ENCODE measurements at places on chromosomes 2 and 18.

DNA sequence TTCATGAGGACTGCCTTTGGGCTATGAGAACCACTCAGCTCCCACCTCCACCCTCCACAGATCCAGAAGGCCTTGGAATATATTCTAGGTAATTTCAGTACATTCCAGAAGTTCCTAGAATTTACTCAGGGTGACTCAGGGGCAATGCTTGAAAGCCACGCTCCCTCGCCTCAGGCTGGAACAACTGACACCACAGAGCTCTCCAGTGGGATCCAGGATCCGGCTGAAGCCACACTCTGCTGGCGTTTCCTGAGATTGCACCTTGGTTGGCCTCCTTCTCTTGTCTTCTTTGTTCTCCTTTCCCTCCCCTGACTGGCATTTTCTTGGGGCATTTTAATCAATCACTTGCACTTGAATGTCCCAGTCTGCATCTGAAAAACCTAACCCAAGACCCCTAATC is 92.6 kb upstream of the KCNE4 start:
- DNase-seq = no peak

- DNase-seq = no peak
These were observed 38.2 kb downstream of the NRP2 start for GRCh38 chr2:205720451-205720902.

- DNase-seq = no peak
These were observed 18.7 kb downstream of the FEZ2 start for GRCh38 chr2:36579297-36579664.

DNA sequence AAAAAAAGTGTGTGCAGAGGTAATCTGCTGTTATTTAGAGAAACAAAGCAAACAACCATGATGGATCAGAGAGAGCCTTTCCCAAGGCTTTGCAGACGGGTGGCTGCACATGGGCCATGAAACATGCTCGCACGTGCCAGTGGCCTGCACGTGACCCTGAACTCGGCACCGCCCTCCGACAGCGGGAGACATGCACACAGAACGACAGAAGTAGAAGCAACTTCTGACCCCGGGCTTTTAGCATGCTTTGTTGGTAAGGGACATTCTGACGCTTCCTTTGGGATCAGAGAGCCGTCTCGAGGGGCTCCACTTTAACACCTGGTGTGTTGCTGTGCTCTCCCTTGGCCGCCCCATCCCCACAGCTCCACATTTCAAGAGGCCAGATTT is 112.5 kb downstream of the KCNF1 start:
- no peak for DNase-seq

GRCh38 chr2:71934595-71935261 is 212.9 kb downstream of the CYP26B1 start:
- peak; percentile 26 for DNase-seq

DNA sequence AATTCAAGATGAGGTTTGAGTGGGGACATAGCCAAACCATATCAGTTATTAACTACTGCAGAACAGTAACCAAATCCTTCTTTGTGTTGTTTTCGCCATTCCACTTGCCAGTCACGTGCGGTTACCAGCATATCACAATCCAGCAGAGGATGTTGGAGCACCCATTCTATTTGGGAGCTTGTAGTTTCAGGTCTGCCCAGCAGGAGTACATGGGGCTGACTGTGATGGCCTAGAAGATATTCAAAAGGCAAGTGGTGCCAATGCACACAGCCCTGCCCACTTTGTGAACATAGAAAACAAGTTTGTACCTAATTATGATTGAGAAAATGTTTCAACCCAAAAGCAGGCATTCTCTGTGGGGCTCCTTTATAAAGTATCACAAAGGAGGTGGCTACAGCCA is 57.0 kb downstream of the ZNF519 start:
- no peak for DNase-seq

DNA sequence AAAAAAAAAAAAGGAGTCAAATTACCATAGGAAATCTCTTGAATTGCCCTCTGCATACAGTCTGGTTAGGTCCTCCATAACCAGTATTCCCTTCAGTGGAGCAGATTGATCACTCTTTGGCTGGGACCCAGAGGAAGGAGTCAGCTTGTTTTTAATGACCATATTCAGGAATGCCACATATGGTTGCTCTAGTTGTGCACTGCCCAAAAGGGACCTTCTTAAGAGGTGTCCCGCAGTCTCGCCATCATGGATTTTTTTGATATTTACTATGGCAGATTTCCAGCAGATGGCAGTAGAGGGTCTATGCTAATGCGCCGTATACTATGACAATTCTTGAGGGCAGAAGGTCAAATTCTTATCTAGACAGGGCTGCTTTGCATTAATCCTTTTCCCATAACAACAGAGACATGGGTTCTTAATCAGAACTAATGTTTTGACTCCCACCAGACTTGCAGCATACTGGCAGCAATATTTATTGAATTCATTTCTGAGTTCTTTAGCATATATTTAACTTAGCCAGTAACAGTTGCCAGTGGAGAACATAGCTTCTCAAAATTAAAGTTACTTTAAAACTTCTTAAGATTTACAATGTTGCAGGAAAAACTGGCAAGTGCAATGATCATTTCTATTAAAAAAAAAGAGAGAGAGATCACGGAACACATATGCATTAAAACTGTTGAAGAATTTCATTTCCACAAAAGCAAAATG is 31.8 kb upstream of the INPP4A start:
- peak; percentile 50 for DNase-seq

DNA sequence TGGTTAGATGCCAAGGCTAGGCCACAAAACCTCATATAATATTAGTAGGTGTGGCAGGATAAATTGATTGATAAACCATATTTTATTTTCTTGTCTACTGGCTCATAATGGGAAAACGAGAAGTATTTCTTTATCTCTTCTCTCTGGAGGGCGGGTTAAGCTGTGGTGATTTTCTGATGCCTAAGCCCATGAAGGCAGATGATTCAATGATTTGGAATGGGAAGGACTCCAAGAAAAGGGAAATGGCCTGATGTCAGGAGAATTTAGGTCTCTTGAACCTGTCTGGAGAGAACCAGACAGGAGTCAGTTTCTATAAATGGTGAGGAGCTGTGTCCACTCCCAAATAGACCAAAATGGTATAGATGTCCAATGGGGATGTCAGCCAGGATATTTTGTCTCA is 18.7 kb upstream of the MAP4K3 start:
- no peak for DNase-seq

DNA sequence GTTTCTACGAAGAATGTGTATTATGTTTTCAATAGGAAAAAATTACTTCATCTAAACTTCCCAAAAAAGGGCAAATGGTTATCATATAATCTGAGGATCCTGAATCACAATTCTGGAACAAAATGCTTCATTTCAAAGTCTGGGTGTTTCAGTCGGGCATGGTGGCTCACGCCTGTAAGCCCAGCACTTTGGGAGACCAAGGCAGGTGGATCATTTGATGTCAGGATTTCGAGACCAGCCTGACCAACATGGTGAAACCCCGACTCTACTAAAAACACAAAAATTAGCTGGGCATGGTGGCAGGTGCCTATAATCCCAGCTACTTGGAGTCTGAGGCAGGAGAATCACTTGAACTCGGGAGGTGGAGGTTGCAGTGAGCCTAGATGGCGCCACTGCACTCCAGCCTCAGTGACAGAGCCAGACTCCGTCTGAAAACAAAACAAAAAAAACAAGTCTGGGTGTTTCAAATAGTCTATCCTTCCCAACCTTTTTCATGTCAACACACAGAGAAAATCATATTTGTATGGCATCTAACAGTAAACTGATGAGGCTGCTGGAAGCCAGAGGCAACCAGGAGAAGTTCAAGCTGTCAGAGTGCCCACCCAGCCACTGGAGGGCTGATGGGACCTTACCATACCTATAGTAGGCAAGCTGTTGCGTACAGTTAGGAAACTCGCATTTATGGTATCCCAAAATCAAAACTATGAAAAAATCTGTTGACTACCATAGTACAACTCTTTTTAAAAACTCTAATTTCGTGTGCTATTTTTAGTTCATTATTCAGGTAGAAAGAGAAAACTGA is 14.6 kb downstream of the NBAS start:
- DNase-seq = peak; percentile 48

DNA sequence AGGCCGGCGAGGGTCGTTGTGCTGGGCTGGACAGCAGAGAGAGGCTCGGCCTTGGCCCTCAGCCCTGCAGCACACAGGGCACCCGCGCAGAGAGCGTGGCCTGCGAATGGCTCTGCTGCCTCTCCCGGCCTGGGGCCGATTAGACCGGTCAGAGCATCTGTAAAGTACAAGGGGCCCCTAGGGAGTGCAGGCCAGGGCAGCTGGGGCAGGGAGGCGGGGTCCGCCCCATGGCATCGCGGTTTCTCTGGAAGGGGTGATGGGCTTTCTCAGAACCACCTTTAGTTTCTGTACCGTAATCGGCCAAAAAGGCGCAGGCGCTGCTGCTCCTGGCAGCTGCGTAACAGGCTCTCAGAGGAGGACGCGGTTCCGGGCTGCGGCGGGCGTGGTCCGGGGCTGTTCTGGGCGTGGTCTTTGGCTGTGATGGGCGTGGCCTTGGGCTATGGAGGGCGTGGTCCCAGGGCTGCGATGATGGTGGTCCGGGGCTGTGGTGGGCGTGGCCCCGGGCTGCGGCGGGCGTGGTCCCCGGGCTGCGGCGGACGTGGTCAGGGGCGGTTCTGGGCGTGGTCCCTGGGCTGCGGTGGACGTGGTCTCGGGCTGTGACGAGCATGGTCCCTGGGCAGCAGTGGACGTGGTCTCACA is 1.5 kb upstream of the GPR148 start:
- DNase-seq = peak; percentile 83

DNA sequence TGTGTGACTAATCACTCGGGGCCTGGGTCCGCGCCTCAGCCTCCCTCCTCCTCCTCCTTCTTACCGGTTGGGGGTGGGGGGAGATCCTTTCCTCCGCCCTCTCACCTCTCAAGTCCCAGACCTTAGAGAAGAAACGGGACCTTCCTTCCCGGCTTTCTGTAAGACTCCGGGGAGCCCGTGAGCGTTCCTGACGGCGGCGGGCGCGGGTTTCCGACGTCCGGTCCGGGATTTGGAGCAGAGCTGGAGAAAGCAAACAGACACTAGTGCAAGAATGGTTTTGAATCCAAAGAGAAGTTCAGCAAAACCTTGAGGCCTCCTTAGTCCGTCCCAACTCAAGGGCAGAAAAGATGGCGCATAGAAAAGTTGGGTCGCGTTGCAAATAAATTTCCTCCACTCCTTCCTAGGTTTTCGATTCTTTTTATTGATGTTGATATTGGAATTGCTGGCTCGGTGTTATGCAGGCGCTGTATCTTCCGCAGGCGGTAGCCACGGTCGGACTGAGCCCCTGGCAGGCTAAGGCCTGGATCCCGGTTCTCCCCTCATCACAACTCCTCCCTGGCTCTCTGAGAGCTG is 2.0 kb downstream of the DLX1 start:
- DNase-seq = no peak

DNA sequence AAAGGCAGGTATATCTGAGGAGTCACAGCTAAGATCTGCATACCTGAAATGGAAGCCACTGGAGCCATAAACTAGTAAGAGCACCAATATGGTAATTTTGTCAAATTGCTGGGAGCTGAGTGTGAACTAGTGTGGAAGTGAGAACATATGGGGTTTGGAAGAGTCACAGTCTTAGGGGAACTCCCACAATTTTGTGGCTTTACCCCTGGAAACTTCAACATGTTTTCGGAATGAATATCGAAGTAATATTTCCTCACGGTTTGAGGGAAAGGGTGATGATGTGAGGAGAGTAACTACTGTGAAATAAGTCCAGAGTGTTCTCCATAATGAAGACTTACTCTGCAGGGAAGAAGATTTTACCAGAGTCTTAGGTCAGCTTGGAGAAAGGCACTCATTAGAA is 565.9 kb downstream of the RIT2 start:
- no peak for DNase-seq

DNA sequence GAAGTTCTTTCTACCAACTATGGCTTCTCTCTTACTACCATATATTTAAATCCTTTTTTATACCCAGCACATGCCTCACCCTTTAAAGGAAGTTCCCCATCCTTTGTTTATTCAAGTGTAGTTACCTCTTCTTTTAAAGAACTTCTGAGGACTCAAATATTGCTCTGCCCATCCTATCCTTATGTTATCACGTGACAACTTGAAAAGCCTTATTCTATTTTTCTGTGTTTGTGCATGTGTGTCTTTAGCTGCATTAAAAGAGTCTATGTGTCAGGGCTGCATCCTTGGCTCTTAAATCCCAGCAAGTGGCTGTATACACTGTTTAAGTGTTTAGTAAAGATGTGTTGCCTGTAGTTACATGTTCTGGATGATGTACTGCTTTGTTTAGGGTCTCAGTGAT is 22.5 kb downstream of the FSHR start:
- no peak for DNase-seq

- no peak for DNase-seq
These were observed 416.9 kb upstream of the ID2 start for GRCh38 chr2:8264981-8265380.

GRCh38 chr2:26847307-26847654 is 651 bp upstream of the DPYSL5 start:
- no peak for DNase-seq

- no peak for DNase-seq
These were observed 14.8 kb downstream of the TMEM237 start for GRCh38 chr2:201628545-201628944.

GRCh38 chr2:228140934-228141528 is 40.5 kb downstream of the SPHKAP start:
- no peak for DNase-seq

- no peak for DNase-seq
These were observed 348.7 kb upstream of the GALNT5 start for GRCh38 chr2:156908825-156909224.

GRCh38 chr2:96097441-96097840 is 18.9 kb downstream of the ADRA2B start:
- no peak for DNase-seq

DNA sequence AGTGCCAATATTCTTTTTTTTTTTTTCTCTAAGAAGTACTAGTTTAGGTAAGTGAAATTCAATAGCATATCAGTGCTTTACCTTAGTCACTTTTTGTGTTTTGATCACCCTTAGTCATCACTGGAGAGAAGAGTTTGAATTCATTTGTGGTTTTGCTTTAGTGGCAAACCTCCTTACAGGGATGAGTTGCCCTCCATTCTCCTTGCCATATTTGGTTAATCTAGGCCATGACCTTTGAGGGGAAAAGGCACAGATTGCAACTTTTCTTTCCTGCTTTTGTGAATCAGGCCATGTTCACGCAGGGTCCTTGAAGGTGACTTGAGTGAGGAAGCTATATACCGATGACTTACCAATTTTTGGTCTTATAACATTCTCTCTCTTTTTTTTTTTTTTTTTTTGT is 34.4 kb downstream of the PLEKHA3 start:
- no peak for DNase-seq

DNA sequence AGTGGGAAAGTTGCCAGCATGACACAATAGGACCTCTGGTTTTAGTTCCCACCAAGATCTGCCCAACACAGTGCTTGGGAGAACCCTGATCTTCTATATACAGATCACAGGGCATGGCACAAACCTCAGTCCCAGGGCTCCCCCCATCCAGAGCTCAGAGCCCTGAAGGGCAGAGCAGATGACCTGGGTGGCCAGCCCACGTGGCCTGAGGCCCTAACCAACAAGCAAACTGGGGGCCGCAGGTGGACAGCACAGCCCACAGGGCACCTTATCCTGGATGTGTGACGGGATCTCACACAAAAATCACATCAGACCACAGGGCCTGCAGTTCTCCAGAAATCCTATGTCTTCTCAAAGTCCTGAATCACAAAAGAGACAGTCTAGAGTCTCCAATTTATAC is 34.7 kb downstream of the CRACDL start:
- DNase-seq = peak; percentile 29

GRCh38 chr2:203586696-203587095 is 51.6 kb upstream of the RAPH1 start:
- DNase-seq = no peak

All from H1 (cell line).